ENCODE measurements at places on chromosomes 13 and 19. TPM values are rescaled to one million over a fixed set of nuclear protein-coding genes. Genes with fewer than 3 reads are reported as not detected.

Gene APLP1
- 23.9 TPM for total RNA-seq

- no peaks in the 10 kb centered on the region for H3K36me3 ChIP-seq
- peaks cover 50% of the 10 kb centered on the region for H3K27me3 ChIP-seq
- DNase-seq = no peak
- H3K27ac ChIP-seq = no peak overlapping the region
- no peaks in the 10 kb centered on the region for H3K4me1 ChIP-seq
Observed at GRCh38 chr13:25200783-25201182, 28.7 kb upstream of the AMER2 start.

- peak overlapping the region; percentile 77 for H3K27ac ChIP-seq
- peak overlapping the region; percentile 70 for H3K4me3 ChIP-seq
- H3K4me1 ChIP-seq = peaks cover 25% of the 10 kb centered on the region
- peaks cover 13% of the 10 kb centered on the region for H3K36me3 ChIP-seq
- DNase-seq = peak; percentile 51
- no peaks in the 10 kb centered on the region for H3K27me3 ChIP-seq
Observed at GRCh38 chr19:52923778-52924593, 758 bp upstream of the ZNF888 start.

DNA sequence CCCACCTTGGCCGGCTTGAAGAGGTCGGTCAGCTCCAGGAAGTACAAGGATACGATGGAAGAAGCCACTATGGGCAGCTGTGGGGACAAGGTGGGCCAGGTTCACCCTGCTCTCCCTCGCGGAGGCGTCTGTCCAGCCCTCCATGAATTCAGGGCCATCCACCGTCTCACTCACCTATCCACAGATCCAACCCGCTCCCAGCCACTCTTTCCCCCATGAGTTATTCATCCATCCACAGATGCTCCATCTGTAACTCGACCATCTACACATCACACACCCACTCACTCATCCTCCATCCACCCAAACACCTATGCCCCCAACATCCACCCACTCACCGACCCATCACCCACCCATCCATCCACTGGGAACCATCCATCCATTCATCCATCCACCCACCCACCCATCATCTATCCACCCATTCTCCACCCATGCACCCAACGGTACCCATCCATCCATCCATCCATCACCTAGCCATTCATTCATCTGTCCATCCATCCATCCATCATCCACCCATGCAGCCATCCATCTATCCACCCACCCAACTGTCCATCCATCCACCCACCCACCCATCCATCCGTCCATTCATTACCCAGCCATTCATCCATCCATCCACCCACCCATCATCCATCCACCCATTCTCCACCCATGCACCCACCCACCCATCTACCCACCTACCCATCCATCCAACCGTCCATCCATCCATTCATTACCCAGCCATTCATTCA lies 5.8 kb downstream of the PLPPR3 start:
- peaks cover 23% of the 10 kb centered on the region for H3K36me3 ChIP-seq
- H3K27ac ChIP-seq = no peak overlapping the region
- H3K4me3 ChIP-seq = no peak overlapping the region

DNA sequence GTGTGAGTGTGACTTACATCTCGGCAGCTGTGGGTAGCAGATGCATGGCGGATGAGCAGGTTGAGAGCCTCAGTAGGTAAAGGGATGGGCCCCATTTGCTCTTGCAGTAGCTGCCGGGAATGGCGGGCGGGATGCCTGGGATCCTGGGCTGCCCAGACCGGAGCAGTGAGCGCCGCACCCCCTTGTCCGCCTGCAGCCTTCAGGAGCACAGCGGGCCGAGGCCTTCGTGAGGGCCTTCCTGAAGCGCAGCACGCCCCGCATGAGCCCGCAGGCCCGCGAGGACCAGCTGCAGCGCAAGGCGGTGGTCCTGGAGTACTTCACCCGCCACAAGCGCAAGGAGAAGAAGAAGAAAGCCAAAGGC lies 4.1 kb downstream of the POP4 start:
- DNase-seq = no peak
- peaks cover 62% of the 10 kb centered on the region for H3K36me3 ChIP-seq
- H3K4me3 ChIP-seq = no peak overlapping the region
- no peak overlapping the region for H3K27ac ChIP-seq

Gene KISS1R
- total RNA-seq = not detected

Measured in left ventricle myocardium inferior (tissue), 1 donor.